Muscle of back (tissue), 13 donors: ENCODE measurements at places on chromosomes 16 and 17. TPM values are rescaled to one million over a fixed set of nuclear protein-coding genes. Genes with fewer than 3 reads are reported as not detected.

GRCh38 chr17:40931311-40931710 is 6.1 kb downstream of the KRT23 start:
- DNase-seq = no peak

The ZSCAN32 gene
- 10.9 TPM for polyA plus RNA-seq

DNA sequence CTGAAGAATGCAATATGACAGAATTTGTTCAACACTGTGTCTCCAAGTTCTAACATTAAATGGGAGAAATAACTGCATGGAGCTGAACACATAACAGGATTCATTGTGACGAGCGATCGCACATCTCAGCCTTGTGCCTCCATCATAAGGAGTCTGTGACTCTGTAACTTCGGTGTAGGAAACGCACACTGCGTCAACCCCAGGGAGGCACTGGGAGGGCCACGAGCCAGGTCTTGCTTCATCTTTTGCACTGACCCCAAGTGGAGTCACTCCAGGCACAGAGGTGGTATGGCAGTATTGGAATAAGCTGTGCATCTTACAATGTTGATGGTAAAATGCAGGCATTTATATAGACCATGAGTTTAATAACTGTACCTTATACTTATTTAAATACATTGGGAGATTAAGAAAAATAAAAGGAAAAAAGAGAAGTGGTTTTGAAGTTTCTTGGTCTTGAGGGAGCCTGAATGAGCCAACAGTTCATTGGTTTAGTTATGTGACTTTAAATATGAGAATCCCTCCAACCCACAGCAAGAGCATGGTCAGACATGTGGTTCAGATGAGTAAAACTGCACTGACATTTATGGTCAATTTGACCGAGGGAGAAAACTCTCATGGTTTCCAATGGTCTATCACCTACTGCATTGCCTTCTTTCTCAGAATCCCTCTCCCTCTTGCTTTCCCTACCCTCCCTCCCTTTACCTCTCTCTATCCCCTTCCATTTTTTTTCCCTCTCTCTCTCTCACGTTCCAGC is 5.7 kb upstream of the PMP22 start:
- DNase-seq = no peak

The HSPB9 gene
- polyA plus RNA-seq = 0.26 TPM

- DNase-seq = no peak
These were observed 53.6 kb downstream of the GPR139 start for GRCh38 chr16:20020083-20020482.

- DNase-seq = no peak
These were observed 263.2 kb downstream of the KIF2B start for GRCh38 chr17:54085934-54086333.

DNA sequence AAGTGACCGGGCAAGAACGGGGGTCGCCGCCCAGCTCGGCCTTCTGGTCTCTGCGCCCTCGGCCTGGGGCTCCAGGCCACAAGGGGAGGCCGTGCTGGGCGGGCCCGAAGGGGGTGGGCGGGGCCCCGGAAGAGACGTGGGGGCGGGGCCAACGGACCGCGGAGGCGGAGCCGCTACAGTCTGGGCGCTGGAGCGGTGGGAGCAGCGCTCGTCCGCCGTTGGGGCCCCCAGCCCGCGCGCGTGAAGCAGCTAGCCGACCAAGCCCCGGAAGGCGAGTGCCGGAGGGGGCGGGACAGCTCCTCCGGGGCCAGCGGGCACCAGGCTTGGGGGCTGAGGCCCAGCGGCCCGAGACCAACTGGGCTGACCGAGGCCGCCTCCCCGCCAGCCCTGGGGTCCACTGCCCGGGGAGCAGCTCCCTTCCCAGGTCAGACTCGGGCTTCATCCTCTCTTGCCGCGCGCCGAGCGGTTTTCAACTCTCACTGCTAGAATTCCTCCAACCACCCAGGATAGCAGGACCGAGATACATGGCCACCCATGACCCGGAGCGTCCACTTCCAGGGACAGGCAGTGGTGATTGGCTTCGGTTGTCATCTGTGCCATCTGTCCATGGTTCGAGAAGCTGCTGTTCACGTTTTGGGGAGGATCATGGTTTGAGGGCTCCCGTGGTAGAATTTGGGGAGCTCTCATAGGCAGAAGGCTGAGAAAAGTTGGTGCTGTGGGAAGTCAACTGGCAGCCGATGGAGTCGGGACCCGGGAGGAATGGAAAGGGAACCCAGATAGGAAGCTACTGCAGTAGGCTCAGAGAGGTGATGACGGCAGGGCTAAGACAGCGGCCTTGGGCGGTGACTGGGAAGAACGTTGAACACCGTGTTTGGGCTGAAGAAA is 44.6 kb upstream of the LCMT1 start:
- peak; percentile 76 for DNase-seq

GRCh38 chr17:57724026-57724728 is 20.9 kb downstream of the CCDC182 start:
- no peak for DNase-seq

The MSLN gene
- 0.29 TPM for polyA plus RNA-seq

- DNase-seq = no peak
These were observed 6.2 kb upstream of the C1QTNF1 start for GRCh38 chr17:79017546-79018369.

- no peak for DNase-seq
These were observed 130.4 kb downstream of the TANC2 start for GRCh38 chr17:63096426-63096825.

The CTRB1 gene
- polyA plus RNA-seq = not detected

DNA sequence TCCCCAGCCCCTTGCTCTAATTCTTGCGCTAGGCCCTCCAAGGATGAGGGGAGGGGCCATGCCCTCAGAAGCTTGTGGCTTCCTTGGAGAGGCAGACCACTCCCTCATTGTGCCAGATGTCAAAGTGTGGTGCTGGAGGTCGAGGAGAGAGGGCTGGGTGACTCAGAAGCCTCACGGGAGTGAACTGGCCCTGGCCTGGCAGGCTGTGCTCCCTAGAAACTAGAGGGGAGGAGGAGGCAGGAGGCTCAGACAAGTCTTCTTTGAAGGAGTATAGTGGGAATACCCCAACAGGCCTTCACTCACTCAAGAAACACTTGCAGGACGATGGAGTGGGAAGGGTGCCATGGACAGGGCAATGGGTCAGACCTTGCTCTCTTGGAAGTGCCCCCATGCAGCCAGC is 18.5 kb downstream of the ANKRD40 start:
- DNase-seq = no peak

DNA sequence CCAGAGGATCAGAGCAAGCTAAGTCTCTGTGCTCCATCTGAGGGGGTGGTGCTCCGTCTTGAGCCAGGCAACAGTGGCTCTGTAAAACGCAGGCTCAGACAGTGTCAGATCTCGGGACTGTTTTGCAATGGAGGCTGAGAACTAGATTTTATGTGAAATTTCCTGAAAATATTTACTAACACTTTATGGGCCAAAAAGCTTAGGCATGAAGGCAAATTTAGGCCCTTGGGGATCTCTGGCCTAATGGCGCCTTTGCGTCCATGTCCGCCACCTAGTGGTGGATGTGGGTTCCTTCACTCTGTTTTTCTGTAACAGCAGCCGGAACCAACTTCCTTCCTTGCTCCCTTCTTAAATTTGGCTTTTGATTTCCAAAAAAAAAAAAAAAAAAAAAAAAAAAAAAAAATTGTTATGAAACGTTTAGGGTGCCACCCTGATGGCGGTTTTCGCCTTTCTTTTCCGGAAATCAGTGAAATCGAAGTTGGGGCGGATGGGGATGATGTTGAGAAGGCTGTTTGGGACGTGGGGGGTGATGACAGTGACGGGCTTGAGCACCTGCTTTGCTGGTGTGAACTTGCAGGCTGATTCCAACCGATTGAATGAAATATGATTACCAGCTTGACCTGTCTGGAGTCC is 14.0 kb upstream of the ELAC2 start:
- peak; percentile 45 for DNase-seq

The ZNF385C gene
- 4.3 TPM for polyA plus RNA-seq

The POLR3K gene
- polyA plus RNA-seq = 7.9 TPM

DNA sequence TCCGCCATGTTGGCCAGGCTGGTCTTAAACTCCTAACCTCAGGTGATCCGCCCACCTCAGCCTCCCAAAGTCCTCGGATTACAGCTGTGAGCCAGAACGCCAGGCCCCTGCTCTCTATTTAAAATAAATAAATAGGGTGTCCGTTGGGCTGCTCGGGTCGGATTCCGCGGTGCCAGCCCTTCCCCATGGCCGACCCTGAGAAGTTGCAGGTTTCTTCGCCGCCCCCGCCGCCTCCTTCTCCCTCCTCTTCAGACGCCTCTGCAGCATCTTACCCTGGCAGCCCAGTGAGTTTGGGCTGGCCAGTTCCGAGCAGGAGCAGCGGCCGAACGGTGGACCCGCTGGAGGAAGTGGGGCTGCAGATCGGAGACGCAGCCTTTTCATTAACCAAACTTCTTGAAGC is 1.7 kb upstream of the LUC7L start:
- DNase-seq = no peak

DNA sequence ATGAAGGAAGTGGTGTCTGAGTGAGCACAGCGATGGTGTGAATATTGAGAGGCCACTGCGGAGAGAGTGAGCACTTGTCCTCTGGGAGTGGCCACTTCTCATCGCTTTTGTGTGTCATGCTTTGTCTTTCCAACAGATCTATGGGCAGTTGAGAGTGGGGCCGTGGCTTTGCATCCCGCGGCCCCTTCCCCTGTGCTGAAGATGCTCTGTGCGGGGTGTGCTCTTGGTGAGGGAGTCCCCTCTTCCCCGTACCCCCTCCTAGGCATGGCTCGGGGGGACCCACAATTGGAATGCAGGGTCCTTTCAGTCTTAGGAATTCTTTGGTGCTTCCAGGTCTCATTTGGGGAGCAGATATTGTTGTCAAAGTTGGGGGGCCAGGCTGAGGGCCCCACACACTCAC is 197.3 kb upstream of the WSCD1 start:
- no peak for DNase-seq

- DNase-seq = no peak
These were observed 69.3 kb downstream of the COX10 start for GRCh38 chr17:14138649-14139048.

DNA sequence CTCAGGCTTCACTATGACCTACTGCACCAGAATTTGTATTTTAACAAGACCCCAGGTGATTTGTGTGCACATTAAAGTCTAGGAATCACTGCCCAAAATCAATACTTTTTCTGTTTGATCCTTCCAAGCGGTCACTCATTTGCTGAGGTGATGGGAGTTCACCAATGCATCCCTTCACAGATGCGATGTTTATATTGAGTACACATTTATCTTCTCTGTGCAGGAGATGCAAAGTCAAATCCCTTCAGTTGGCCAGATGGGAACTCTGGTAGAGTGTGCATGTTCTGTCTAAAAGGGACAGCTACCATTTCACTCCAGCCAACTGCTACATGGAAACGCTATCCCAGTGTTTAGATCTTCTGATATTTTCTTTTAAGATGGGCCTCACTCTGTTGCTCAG is 122.6 kb upstream of the HS3ST2 start:
- DNase-seq = no peak

The KRTAP4-6 gene
- polyA plus RNA-seq = not detected

DNA sequence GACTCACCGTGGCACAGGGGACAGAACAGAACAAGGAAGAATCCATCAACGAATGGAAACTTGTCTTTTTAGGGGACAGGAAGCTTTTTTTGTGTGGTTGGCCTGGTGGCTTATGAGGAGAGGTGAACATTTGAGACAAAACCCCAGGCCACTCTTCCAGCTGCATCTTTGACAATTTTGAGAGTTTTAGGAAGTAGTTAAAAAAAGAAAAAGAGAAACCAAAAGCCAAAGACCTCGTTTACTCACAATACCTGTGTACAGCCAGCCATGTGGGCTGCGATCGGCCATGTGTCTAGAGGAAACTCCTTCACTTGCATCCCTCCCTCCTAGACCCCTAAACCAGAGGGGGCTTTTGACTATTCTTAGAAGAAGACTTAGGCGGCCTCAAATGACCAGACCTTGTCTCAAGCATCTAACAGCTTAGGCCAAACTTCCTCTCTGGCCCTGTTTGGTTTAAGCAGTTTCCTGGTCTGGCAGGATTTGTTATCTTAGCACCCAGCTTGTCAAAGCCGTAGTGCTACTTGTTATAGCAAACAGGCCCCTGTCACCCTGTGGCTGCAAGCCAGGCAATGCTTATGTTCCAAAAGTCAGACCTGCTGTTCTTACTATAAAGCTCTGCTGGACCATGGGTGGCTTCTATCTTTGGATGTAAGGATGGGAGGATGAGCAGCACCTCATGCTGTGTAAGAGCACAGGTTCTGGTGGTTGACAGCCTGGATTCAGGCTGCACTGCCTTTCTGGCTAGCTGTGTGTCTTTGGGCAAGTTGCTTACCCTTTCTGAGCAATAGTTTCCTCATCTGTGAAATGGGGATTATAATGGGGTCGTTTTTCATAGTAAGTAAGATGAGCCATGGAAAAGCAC is 17.7 kb downstream of the KSR1 start:
- DNase-seq = no peak
